ENCODE measurements at places on chromosomes 16 and 17.

DNA sequence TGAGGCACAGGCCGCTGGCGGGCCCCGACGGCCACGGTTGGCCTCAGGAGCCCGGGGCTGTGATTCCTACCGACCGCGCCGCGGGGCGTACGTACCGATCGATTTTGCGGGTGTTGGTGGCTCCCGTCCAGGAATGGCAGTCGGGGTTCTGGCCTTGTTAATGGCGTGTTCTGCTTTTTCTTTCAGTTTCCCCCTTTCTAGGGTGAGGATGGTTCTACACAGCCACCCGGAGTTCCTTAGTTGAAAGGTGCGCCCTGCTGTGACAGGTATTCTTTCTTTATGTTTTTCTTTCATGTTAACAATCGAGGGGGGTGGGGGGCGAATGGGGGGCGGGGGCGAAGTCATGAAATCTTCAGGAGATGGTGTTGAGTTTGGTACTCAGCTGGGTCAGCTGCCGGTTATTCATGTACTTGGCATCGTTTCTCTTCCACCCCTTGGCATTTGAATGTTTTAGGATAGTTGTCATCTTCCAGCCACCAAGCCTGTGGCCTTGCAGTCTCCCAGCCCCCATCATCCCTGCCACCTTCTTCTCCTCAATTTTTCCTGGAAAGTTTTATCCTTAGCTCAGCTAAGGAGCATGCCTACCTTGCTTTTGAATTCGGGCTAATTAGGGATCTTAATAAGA lies 802 bp downstream of the CYLD start:
- peak; percentile 31 for DNase-seq

DNA sequence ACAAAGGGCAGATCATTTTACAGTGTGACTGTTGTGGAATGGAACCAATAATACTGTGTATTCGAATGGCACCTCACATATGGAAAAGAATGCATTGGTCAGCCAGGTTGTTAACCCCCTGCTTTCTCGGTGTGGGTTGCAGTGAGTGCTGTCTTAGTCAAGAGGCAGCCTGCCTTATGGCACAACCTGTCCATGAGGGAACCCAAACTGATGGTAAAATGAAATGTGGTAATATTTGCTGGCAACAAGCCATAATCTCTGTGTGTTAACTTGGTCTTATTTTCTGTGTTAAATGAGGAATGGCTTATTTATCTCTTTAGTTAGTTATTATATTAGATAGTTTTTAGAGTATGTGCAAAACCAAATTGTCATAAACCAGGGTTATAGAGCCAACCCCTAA lies 81.6 kb downstream of the TMC6 start:
- DNase-seq = no peak

- DNase-seq = no peak
These were observed 68.2 kb downstream of the SIAH1 start for GRCh38 chr16:48317026-48317425.

DNA sequence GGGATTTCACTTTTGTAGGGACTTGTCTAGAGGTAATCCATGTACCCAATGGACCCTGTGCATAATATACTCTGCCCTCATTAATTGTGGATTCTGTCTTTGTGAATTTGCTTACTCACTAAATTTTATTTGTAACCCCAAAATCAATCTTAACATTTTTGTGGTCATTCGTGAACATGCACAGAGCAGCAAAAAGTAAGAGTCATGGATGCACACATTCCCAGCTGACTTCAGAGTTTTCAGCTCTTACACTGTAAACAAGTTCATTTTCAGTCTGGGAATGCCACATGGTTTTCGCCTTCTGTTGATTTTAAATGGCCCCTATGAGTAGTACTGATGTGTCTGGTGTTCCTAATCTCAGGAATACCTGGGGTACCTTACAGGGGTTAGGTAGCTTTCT lies 24.3 kb downstream of the TAC4 start:
- peak; percentile 37 for DNase-seq

DNA sequence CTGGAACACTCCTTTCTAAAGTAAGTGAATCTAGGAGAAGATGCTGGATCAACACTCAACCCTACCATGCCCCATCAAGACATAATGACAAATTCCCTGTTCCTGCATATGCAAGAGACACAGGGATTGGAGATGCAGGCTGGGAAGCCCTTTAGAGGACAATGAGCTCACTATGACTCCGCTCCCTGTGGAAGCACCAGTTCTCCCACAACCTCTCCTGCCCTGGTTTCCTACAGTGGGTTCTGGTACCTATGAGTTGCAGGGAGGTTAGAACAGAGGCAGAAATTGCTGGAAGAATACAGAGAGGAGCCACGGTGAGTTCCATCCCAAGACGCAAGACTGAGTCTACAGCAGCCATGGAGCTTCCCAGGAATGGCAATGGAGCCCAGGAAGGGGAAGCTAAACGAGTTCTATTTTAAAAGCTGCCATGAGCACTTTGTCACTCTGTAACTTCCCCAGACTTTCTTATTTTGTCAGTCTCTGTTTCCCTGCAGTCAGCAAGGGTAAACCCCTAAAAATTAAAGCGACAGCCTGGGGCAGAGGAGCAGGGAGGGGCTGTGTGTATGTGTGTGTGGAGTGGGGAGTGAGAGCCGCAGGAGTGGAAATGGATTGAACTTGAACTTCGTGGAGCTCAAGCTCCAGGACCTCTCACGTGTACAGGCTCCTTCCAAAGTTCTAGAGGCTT lies 42.3 kb upstream of the PIK3R6 start:
- DNase-seq = no peak

All from astrocyte of the cerebellum (primary cell).